ENCODE measurements at places on chromosomes 2 and 18.

- no peak for DNase-seq
These were observed 97.7 kb downstream of the CDC42EP3 start for GRCh38 chr2:37573451-37574388.

DNA sequence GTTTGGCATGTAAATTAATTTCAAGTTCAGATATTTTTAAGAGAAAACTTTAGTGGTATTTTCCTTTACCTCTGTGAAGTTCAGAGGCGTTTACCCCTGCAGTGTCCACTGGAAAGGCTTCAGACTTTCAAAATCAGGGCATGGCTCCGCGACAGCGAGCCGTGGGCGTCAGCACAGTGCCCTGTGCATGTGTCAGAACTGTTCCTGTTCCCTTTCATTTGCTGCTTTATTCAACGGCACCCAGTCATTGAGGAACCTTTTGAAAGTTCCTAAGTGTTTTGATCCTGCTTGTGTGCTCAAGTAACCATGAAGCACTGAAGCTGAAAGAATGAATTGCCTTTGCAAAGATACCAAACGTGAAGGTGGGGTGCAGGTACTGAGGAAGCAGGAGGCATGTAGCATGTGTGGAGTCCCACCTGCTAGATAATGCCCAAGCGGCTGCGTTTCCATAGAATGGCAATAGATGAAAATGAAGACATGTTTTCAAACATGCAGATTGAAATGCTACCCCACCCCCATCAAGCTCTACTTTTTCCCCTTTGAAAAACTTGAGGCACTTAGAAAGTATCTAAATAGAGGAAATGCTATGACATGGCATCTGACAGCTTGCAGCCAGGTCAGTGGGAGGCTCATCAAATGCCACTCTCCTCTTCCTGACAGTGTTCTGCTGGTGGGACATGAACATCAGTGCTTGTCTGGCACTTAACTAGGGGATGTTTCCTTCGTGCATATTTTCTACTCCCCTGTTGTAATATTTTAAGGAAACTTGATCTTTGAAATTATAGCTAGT lies 148.6 kb downstream of the ZNF236 start:
- no peak for DNase-seq

DNA sequence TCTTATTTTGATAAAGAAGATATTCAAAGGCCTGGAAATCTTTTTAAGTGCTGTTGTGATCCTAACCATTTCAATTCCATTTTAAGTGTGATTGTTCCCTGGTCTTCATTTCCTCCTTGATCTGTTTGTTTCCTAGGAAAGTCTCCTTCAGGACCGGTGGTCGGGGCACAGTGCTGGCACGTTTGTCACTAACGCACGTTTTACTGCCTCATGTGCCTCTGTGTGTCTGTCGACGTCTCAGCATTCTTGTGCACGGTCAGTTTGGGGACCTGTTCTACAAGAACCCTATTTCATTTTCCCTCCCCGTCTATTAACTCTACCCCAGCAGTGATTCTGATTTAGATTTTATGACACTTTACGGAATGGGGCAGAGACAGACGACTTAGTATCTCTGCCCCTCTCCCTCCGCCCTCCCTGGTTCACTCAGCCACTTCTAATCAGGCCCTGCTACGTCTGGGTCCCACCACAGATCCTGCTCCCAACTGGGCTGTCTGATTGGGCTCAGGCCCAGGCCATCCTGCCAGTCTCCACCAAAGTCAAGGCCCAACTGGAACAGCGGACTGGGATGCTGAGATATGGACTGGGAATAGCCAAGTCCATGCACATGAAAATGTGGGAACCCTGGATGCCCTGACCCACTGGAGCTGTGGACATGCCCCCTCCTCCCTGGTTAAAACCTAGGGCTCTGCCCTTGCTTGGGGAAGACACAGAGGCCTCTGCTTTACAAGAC lies 95.6 kb downstream of the TWIST2 start:
- no peak for DNase-seq

DNA sequence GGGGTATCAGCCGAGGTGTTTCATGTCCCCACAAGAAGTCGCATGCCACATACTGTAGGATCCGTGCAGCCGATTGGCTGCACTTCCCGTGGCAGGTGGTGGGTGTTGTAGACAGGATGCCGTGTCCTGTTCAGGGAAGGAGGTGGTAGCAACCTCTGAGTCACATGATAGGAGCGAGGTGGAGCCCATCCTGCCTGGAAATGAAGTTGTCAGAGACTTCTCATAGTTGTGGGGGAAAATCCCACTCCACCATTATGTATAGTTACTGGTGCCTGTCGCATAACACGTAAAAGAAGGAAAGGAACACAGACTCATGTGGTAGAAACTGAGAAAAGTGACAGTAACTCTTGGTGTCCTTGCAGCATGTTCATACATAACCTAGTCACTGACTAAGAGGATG lies 91.4 kb upstream of the IL1R2 start:
- DNase-seq: no peak

DNA sequence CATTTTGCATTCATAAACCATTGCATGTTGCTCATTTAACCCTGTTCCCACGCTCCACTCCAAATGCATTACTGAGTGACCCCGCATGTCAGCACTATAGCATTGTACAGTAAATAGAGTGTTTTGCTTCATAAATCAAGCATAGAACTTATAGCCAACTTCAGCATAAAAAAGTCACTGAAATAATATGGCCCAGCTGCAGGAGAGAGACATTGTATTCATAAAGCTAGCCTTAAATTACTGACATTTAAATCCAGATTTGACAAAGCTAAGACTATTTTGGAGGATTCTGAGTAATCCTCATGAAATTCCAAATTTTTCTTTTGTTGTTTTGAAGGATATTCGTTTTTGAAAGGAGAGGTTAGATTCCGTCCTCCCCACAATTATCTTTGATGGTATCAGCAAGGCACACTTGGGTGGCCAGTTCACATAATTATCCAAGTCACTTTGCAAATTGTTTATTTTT lies 320.9 kb upstream of the TCF4 start:
- no peak for DNase-seq

DNA sequence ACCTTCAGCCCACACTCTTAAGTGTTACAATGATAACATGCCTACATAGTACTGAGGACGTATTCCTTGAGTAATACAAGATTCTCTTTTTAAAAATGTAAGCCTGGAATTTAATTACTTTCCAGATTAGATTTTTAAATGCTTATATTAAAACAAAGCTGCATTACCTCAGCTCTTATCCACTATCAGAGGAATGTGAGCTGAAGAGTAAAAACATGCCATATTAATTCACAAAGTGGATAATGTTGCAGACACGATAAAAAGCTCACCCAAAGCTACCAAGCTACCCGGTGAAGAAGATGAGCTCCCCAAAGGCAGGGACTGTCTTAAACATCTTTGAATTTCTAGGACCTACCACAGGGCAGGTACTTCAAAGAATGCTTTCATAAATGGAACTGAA lies 107.8 kb downstream of the NOL10 start:
- DNase-seq: no peak

- DNase-seq: no peak
These were observed 956.2 kb upstream of the LRATD1 start for GRCh38 chr2:13676269-13676668.

DNA sequence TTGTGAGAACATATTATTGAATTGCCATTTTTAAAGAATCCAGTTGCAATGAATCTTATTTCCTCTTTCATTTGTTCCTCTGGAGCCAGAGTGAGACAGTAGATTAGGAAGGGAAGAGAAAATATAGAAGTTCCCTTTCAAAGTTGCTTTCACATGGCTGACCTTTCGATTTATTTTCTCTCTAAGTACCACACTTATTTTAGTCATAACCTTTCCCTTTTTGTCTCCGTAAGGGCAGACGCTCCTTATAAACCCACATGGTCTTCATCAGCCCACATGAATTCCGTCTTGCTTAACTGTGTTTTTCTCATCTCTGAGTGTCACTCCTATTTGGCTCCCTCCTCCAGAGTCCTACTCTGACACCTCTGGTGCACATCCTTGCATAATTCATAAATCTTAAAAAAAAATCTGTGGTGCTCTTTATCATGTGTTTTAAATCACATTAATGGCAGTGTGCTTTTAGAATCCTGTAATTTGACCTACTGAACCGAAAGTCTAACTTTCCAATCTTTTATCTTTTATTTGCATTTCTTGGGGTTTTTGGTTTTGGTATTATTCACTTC lies 38.5 kb upstream of the ZNF396 start:
- no peak for DNase-seq

DNA sequence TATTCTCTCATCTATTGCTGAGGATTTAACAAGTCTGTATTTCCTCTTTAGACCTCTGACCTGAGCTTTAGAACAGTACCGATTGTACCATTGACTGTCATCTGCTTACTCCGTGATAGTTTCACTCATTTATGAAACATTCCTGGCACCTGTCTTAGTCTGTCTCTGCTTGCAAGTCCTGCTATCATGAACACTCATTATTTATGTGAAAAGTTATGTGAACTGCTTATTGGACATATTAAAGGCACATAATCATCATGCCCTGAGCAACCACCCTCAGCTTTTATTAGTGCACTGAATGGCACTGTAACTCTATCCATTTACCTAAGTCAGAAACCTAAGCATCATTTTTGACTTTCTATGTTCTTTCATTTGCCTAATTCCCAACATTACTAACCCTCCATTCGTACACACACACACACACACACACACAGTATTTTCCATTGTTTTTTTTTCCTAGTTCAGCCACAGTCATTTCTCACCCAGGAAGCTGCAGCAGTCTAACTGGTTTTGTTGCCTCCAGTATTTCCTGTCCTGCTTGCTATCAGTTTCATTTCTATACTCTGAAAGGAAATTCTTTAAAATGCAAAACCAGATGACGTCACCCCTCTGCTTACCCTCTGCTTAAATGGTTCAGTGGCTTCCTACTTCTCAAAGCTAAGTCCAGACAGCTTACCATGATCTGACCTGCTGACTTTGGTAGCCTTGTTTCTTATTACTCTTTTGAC lies 146.1 kb downstream of the HAUS1 start:
- no peak for DNase-seq

DNA sequence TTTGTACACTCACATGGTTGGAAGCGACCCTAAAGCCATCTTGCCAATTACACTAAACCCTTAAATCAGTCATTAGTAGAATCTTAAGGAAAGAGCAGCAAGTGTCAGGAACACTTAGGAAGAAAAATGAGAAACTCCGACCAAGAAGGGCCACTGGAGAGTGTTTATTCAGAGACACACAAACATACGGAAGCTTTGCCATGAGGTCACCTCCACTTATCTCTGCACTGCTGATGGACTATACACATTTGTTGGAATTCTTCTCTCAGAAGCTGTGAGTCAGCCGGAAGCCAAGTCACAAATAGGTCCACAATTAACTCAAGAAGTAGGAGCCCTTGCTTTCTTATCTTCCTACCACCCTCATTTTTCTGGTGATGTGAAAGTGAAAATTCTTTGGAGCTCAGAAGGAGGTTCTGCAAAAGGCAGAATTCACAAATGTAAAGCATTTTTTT lies 21.6 kb downstream of the BMP10 start:
- DNase-seq: no peak

DNA sequence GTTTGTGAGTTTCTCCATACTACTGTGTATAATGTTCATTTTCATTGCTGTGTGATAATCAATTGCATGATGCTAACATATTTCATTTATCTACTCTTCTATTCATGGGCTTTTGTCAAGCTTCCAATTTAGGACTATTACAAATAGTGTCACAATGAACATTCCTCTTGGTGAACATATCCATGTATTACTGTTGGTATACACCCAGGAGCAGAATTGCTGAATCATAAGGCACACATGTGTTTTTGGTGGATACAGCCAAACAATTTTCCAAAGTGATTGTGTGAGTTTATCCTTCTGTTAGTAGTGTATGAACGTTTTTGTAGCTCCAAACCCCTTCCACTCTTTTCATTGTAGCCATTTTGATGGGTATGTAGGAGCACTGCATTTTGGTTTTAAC lies 101.6 kb upstream of the COPS8 start:
- no peak for DNase-seq

DNA sequence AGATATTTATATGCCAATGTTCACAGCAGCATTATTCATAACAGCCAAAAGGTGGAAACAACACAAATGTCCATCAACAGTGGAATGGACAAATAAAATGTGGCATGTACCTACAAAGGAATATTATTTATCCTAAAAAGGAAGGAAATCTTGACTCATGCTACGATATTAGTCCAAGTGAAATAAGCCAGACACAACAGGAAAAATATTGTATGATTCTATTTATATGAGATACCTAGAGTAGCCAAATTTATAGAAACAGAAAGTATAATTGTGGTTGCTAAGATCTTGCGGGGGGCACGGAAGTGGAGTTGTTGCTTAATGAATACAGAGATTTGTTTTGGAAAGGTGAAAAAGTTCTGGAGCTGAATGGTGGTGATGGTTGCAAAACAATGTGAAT lies 33.0 kb upstream of the CCDC150 start:
- no peak for DNase-seq

- DNase-seq: no peak
These were observed 160.4 kb downstream of the GULP1 start for GRCh38 chr2:188452084-188452483.

DNA sequence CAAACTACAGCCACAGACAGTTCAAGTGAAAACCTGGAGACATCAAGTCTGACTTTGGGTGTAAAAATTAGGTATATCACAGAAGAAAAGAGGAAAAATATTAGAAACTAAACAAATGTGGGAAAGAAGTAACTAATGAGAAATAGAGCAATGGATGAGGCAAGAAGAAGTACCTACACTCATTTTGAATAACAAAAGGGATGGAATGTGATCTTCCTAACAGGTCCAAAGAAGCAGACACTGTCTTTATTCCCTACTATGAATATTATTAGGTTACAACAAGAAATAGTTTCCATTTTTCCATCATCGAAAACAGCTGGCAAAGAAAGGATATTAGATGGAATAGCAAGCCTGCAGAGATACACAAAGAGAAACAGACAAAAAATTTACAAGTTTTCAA lies 486.3 kb upstream of the FSHR start:
- no peak for DNase-seq

DNA sequence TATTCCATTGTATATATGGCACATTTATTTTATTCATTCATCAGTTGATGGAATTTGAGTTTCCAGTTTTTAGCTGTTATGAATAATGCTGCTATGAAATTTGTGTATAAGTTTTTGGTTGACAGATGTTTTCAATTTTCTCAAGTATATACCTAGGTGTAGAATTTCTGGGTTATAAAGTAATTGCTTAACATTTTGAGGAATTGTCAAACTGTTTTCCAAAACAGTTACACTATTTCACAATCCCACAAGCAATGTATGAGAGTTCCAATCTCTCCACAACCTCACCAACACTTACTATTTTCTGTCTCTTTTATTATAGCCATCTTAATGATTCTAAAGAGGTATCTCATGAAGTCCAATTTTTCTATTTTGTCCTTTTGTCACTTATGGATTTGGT lies 12.5 kb upstream of the WDSUB1 start:
- no peak for DNase-seq

Data from cortex of kidney (tissue), 1 donor.